Sigmoid colon (tissue), 7 donors: ENCODE measurements at places on chromosomes 2 and 18. TPM values are rescaled to one million over a fixed set of nuclear protein-coding genes. Genes with fewer than 3 reads are reported as not detected.

Gene MC2R
- total RNA-seq = not detected

Gene CCL20
- total RNA-seq = 6.4 TPM

Gene SULT1C4
- total RNA-seq = 3.6 TPM

GRCh38 chr2:231611273-231612108, 18.8 kb downstream of the TEX44 start:
- no peak overlapping the region for H3K4me3 ChIP-seq
- H3K4me1 ChIP-seq = peaks cover 56% of the 10 kb centered on the region
- peak; percentile 83 for DNase-seq
- H3K36me3 ChIP-seq = no peaks in the 10 kb centered on the region

Gene SLC4A3
- total RNA-seq = 1.1 TPM

GRCh38 chr2:13091861-13092378, 375.2 kb downstream of the TRIB2 start:
- DNase-seq = no peak
- no peaks in the 10 kb centered on the region for H3K36me3 ChIP-seq
- no peaks in the 10 kb centered on the region for H3K4me1 ChIP-seq
- H3K4me3 ChIP-seq = no peak overlapping the region

- no peaks in the 10 kb centered on the region for H3K36me3 ChIP-seq
- no peaks in the 10 kb centered on the region for H3K4me1 ChIP-seq
- H3K27me3 ChIP-seq = no peaks in the 10 kb centered on the region
- no peak for DNase-seq
Observed at GRCh38 chr2:204177977-204178522, 241.5 kb downstream of the ICOS start.

DNA sequence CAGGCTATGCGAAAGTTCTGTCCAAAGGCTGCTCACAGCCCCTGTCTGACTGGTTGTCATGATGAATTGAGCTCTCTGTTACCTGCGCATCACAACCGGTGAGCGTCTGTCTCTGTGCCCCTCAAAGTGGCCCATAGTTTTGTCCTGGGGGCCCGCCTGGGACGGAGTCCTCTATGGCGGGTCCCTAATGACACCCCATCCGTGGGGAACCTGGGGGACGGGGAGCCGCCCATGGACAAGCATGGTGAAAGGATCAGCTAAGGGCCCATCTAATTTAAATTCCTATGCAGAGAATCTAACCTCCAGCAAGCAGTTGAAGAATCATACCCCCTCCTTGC, 473 bp downstream of the ELMOD3 start:
- peak overlapping the region; percentile 80 for H3K27ac ChIP-seq
- H3K36me3 ChIP-seq = peaks cover 8% of the 10 kb centered on the region
- H3K4me1 ChIP-seq = peaks cover 24% of the 10 kb centered on the region
- peak overlapping the region; percentile 62 for H3K4me3 ChIP-seq
- DNase-seq = no peak

Gene CPLX4
- total RNA-seq = not detected

GRCh38 chr18:22827216-22827615, 105.9 kb upstream of the RBBP8 start:
- no peak for DNase-seq
- H3K27me3 ChIP-seq = no peaks in the 10 kb centered on the region
- no peaks in the 10 kb centered on the region for H3K36me3 ChIP-seq
- no peak overlapping the region for H3K4me3 ChIP-seq
- H3K4me1 ChIP-seq = no peaks in the 10 kb centered on the region

GRCh38 chr2:75277111-75277510, 77.8 kb upstream of the TACR1 start:
- no peak overlapping the region for H3K4me3 ChIP-seq
- no peaks in the 10 kb centered on the region for H3K27me3 ChIP-seq
- no peaks in the 10 kb centered on the region for H3K4me1 ChIP-seq
- DNase-seq = no peak
- no peak overlapping the region for H3K27ac ChIP-seq

- peaks cover 27% of the 10 kb centered on the region for H3K4me1 ChIP-seq
- peak; percentile 63 for DNase-seq
- peak overlapping the region; percentile 29 for H3K27ac ChIP-seq
- peaks cover 42% of the 10 kb centered on the region for H3K36me3 ChIP-seq
- no peak overlapping the region for H3K4me3 ChIP-seq
- no peaks in the 10 kb centered on the region for H3K27me3 ChIP-seq
Observed at GRCh38 chr2:1656961-1657841, 87.1 kb downstream of the PXDN start.

DNA sequence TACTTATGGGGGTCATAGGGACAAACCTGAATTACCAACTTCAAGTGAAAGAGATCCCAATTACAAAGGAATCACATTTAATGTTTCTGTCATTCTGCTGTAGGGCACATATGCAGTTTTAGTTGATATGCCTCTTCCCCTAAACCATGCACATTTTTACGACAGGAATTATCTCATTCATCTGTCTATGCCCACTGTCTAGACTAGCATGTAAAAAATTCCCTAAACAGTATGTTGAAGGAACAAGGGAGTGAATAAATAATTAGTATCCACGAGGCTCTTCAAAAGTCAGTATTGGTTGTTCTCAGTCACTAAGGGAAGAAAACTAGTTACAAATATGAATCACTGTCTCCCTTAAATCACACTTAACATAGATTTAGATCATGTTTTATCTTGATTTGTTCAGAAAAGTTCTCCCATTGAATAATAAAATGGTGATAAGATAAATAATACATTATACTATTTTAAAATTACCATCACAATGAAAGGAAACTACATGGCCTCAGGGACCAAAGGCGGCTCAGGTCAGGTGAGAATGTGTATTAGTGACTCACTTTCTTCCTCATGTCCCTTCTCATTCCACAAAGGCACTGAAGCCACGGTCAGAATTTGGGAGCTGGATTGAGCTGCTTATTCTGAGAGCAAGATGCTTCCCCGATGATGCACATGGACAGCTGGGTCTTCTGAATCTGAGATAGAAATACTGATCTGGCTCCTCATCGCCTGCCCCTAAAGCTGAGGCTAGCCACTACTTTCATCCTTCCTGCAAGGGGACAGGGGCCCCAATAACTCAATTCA, 29.1 kb downstream of the DYM start:
- H3K4me3 ChIP-seq = no peak overlapping the region
- H3K4me1 ChIP-seq = no peaks in the 10 kb centered on the region
- H3K27me3 ChIP-seq = no peaks in the 10 kb centered on the region
- H3K27ac ChIP-seq = no peak overlapping the region

DNA sequence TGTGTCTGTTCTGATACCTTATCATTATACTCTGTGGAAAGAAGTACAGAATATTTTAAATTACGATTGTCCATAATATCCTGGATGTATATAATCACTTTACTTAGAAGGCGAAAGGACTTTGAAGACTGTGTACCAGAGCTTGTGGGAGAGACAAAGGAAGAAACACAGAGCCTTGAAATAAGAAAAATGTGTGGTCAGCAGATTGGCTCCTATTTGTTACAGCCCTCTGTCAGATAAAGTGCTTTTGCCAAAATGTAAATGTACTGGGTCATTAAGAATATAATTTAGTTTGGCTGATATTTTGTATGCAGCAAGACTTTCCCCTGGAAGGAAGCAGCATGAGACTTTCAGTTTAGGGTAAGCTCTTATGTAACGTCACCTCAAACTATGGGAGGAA, 443.1 kb downstream of the CCDC85A start:
- DNase-seq = no peak
- no peak overlapping the region for H3K27ac ChIP-seq
- no peaks in the 10 kb centered on the region for H3K36me3 ChIP-seq
- H3K4me3 ChIP-seq = no peak overlapping the region
- no peaks in the 10 kb centered on the region for H3K27me3 ChIP-seq
- H3K4me1 ChIP-seq = no peaks in the 10 kb centered on the region

Gene NOL4
- total RNA-seq = 1.4 TPM

DNA sequence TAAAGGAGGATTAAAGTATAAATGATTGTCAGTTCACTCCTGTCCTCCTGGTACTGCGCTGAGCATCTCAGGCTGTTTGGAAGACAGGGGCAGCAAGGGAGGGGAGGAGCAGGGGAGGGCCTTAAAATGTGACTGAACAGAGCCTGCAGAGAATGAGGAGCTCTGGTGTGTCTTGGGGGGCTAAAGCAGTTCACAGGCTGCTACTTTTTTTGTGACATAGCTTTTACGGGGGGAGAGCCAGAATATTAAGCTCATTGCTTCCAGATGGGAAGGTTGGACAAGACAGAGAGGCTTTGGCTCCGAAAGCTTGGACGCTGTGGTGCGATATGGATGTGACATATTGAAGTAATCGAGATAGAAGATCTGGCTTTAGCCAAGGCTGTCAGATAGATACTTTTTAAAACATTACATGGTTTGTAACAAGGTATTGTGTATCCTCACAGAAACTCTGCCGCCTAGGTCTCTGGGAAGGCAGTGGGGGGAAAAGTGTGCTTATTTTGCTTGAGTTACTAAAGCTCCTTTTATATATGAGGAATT, 40.5 kb downstream of the RDH14 start:
- no peak overlapping the region for H3K4me3 ChIP-seq
- no peaks in the 10 kb centered on the region for H3K36me3 ChIP-seq
- DNase-seq = peak; percentile 59
- H3K4me1 ChIP-seq = peaks cover 56% of the 10 kb centered on the region

- no peak overlapping the region for H3K4me3 ChIP-seq
- peaks cover 57% of the 10 kb centered on the region for H3K4me1 ChIP-seq
- DNase-seq = no peak
- no peaks in the 10 kb centered on the region for H3K36me3 ChIP-seq
- H3K27me3 ChIP-seq = no peaks in the 10 kb centered on the region
- H3K27ac ChIP-seq = no peak overlapping the region
Observed at GRCh38 chr2:160431441-160431840, 62.2 kb downstream of the RBMS1 start.

Gene SEMA4F
- total RNA-seq = 2.2 TPM

- H3K27me3 ChIP-seq = no peaks in the 10 kb centered on the region
- no peaks in the 10 kb centered on the region for H3K36me3 ChIP-seq
Observed at GRCh38 chr18:35415511-35416073, 38.5 kb upstream of the ZNF396 start.

DNA sequence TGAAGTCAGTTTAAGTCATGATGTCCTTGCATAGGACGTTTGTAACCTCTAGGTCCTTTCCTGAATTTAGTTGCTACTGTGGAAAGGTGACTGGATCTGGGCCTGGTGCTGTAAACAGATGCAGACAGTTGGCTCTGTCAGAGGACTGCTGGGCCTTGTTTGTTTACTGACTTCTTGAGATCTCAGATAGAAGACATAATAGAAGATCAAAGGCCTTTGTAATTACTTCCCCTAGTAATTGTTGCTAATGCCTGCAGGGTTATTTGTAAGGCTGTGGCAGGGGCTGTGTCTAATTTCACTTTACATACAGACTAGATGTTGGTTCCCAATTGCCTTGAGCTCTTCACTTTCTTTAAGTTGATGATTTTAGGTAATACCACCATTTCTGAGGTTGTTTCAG, 42.5 kb downstream of the LYPD6B start:
- no peaks in the 10 kb centered on the region for H3K36me3 ChIP-seq
- DNase-seq = no peak
- no peak overlapping the region for H3K4me3 ChIP-seq
- no peak overlapping the region for H3K27ac ChIP-seq

DNA sequence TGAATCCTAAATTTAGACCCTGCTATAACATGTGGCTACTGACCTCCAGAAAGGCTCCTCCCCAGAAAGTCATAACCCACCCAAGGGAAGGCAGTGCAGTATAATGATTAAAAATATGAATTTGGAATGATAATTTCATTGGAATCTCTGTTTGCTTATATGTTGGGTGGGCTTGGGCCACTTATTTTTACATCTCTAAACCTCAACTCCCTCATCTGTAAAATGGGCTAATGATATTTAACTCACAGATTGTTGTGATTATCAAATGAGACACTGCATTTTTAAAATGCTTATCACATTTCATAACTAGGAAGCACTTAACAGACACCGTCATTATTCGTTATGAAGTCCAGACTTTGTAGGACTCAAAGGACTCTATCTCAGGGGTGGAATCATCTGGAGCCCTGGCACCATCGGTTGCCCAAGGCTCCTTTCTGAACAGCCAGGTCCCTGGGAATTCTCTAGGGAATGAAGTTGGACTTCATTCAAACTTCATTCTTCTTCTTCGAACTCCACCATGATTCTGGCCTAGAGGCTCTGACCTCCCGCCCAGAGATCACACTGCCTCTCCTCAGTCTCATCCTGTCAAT, 33.1 kb upstream of the RMDN2 start:
- H3K27ac ChIP-seq = no peak overlapping the region
- H3K27me3 ChIP-seq = no peaks in the 10 kb centered on the region
- no peaks in the 10 kb centered on the region for H3K36me3 ChIP-seq

DNA sequence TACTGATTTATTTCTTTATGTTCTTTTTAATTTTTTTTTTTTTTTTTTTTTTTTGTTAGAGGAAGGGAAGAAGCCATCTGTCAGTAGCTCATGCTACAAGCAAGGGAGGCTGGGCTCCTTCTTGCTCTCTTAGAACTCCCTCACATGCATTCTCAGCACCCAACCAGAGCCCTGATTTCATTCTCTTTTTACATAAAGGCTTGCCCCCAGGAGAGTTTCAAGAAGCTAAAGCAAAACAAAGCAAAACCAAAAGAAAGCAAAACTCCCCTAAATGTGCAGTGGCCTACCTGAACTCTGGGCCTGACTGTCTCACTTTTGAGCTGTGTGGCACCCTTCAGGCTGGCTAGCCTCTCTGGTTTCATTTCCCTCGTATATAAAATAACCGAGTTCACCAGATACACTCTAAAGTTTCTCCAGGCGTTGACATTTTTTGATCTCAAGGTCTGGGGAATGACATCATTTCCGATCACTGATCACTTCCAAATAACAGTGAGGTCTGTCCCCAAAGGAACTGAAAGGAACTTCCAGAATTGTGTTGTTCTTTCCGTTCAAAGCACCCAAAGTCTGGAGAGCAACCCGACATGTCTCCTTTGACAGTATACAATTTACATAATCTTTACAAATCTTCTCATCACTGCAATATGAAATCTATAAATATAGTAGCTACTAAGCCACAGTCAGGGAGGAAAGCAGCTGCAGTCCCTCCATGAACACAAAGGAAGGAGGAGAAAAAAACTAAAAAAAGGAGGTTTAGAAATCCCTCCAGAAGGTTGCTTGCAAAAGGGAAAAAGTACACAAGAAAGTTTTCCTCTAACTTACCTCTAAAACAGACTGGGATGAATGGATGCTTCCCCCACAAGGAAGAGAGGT, 145.6 kb upstream of the NCK2 start:
- H3K27me3 ChIP-seq = no peaks in the 10 kb centered on the region
- no peak overlapping the region for H3K27ac ChIP-seq
- H3K36me3 ChIP-seq = no peaks in the 10 kb centered on the region
- DNase-seq = no peak
- no peaks in the 10 kb centered on the region for H3K4me1 ChIP-seq
- no peak overlapping the region for H3K4me3 ChIP-seq

- H3K27me3 ChIP-seq = no peaks in the 10 kb centered on the region
- H3K36me3 ChIP-seq = no peaks in the 10 kb centered on the region
- no peaks in the 10 kb centered on the region for H3K4me1 ChIP-seq
- H3K4me3 ChIP-seq = no peak overlapping the region
- DNase-seq = no peak
Observed at GRCh38 chr2:103462712-103463111, 700.9 kb downstream of the TMEM182 start.

Gene MALL
- 5.0 TPM for total RNA-seq

Gene SLC4A5
- 12.2 TPM for total RNA-seq

Gene G6PC2
- not detected for total RNA-seq

GRCh38 chr2:169190197-169190775, 120.9 kb downstream of the DHRS9 start:
- H3K27me3 ChIP-seq = no peaks in the 10 kb centered on the region
- H3K36me3 ChIP-seq = no peaks in the 10 kb centered on the region
- no peak for DNase-seq

Gene ENOSF1
- 37.5 TPM for total RNA-seq

GRCh38 chr2:64537991-64538390, 13.9 kb downstream of the AFTPH start:
- no peak overlapping the region for H3K4me3 ChIP-seq
- no peak overlapping the region for H3K27ac ChIP-seq
- H3K36me3 ChIP-seq = no peaks in the 10 kb centered on the region

Gene VSNL1
- total RNA-seq = 1.1 TPM

GRCh38 chr2:674321-674985, 2.8 kb downstream of the TMEM18 start:
- no peak overlapping the region for H3K27ac ChIP-seq
- H3K4me1 ChIP-seq = peaks cover 18% of the 10 kb centered on the region

Gene PRSS56
- not detected for total RNA-seq
